CD4-positive, alpha-beta T cell treated with Interleukin-21 for 1 hour (primary cell): ENCODE measurements at places on chromosomes 2 and 18.

- DNase-seq = peak; percentile 13
Measured at GRCh38 chr2:178530625-178531142, 50.4 kb downstream of the PLEKHA3 start.

DNA sequence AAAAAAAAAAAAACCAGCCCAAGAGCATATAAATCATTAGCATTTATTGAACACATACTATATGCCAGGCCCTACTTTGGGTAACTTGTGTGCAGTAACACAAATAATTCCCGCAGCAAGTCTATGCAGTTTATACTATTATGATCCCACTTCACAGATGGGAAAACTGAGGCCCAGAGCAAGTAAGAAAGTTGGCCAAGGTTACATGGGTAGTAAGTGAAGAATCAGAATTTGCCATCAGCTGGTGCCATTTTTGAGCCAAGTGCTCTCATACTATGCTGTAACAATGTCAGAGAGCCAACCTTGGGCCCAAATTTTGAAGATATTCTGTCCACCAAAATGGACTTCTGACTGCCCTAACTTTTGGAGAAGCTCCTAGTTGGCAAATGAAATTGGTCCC lies 13.5 kb upstream of the PSD4 start:
- DNase-seq = no peak

GRCh38 chr2:147538088-147538487 lies 306.7 kb upstream of the ACVR2A start:
- no peak for DNase-seq

GRCh38 chr2:181614874-181615638 lies 41.8 kb downstream of the CERKL start:
- DNase-seq = no peak

GRCh38 chr2:128343459-128343858 lies 24.8 kb upstream of the HS6ST1 start:
- no peak for DNase-seq

DNA sequence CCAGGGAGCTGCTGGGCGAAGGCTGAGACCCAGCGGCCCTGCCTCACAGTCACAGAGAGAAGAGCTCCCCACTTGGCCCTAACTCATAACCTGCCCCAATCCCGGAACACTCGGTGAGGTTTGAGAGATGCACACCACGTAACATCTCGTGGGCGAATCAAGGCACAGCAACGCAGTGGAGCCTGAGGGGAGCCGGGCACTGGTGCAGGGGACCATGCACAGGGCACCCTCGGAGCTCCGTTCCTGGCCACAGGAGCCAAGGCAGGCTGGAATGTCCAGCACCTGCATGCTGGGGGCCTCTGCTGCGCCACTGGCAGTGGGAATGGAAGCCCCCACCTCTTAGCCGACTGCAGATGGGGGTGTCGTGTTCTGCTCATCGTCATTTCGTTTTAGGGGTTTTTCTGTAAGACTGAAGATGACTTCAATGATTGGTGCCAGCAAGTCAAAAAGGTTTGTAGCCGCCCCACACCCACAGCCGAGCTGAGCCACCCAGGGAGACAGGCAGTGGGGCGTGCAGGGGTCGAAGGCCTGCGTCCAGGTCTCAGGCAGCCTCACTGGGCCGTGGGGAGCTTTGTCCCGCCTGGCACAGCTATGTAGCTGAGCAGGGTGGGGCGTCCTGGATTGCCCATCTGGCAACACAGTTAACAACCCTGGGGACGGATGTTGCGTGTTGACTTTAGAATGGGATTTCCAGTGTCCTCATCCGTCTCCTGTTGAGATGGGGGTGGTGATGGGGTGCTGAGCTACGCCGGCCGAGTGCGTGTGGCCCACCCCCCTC lies 16.1 kb downstream of the DTYMK start:
- DNase-seq = no peak

GRCh38 chr18:47983946-47984345 lies 53.5 kb upstream of the SMAD2 start:
- DNase-seq = no peak

GRCh38 chr2:72148837-72149555 lies 1.3 kb upstream of the CYP26B1 start:
- no peak for DNase-seq

DNA sequence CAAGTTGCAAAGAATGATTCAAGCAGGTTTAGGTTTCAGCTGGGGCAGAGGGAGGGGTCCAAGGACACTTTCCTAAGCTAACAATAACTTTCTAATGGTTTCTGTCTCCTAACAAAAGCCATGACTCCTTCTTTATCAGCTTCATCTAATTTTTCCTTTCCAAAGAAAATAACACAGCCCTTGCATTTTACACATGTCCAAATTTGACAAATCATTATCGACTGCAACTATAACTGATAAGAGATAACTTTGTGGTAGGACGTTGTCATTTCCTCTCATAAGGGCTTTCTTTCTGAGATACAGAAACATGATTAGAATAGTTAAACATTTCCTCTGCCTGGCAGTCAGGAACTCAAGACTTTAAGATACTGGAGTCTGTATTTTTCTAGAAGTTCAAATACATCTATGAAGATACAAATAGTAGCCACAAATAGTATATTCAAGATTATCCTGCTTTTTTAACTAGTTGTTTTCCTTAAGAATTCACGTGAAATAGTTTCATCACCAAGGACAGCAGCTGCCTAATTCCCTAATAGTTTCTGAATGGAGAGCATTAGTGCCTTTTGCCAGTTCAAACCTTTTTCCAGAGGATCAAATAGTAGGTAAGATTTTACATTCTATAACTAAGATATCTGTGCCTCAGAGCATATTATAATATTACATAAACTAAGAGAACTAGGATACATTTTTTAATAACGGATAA lies 263.2 kb downstream of the EXOC6B start:
- DNase-seq = no peak

DNA sequence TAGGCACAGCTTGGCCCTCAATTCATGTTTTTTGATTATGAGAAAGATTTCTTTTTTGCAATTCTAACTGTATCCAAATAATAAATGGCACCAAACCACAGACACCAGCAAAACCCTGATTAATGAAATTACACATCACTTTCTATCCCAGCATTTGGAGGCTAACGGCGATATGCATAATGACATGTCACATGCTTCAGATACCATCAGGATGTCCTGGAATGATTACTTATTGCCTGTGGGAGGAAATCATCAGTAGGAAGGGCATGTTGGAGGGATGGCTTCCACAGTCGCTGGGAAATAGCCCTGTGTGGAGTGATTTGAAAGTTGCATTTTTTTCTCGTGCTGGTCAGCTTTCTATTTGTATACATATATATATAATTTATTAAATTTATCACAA lies 121.7 kb downstream of the CMPK2 start:
- no peak for DNase-seq

GRCh38 chr2:47735136-47735869 lies 47.6 kb upstream of the MSH6 start:
- no peak for DNase-seq

DNA sequence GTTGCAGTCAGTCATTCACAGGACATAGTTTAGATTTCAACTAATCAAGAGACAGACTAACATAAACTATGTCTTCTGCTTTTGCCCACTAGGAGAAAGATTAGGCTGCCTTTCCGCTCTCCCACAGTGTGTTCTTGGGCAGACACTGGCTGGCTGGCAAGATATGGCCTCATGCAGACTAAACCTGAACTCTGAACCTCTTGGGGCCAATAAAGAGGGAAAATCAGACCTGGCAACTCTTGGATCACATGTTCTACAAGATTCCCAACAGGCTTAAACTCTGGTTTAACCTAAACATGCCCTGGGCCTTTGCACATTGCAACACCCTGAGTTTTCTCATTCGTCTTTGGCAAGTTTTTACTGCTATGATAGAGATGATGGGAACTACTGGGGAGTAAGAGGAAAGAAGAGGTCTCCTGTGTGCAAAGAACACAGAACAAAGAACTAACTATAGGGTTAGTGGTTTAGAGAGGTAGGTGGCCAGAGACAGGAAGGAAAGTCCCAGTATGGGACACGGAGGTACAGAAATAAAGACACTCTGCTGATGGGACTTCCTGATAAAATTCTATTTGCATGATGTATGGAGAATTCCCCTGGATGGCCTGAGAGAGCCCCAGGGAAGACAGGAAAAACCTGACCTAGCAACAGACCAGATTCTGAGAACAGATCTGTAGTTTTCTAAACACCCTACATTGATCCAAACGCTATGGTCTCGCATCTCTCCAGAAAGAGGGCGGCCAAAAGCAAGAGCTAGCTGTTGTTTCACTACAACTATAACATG lies 2.0 kb upstream of the ATRAID start:
- no peak for DNase-seq

- no peak for DNase-seq
Measured at GRCh38 chr18:77086656-77087392, 45.8 kb downstream of the MBP start.
